Fibroblast of skin of scalp (primary cell): ENCODE measurements at places on chromosomes 1 and 21.

DNA sequence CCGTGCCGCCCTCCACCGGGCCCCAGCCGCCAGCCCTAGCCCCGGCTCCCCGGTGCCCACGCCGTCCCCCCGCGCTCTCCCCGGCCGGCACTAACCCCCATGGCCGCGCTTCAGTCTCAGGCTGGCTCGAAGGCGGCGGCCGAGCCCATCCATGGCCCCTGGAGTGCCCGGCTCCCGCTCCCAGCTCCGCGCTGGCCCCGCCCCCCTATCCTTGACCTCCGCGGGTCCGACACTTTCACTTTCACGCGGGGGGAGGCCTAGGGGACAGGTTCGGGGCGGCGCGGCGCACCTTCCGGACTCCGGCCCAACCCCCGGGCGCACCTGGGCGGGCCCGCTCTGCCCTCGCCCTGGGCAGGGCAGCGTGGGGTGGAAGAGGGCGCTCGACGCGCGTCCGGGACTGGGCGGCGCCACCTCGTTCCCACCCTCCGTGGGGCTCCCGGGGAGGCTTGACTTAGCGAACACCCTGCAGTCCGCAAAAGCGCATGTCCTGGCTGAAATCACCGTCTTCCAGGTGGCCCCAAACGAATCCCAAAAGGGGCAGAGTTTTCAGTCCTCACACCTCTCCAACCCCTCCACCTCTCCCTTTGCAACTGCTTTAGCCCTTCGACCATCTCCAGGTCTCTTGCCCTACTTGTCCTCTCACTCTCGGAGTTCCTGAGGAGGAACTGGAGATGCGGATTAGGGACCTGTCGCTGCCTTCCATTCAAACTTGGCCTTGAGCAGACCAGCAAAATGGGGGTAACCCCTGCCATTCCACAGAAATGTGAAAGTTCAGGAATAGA is 3.9 kb upstream of the DENND2D start:
- no peak for DNase-seq

GRCh38 chr1:113074237-113074636 is 1.2 kb downstream of the LRIG2 start:
- no peak for DNase-seq

- DNase-seq: peak; percentile 12
These were observed 82.7 kb downstream of the KAZN start for GRCh38 chr1:14681182-14681581.

DNA sequence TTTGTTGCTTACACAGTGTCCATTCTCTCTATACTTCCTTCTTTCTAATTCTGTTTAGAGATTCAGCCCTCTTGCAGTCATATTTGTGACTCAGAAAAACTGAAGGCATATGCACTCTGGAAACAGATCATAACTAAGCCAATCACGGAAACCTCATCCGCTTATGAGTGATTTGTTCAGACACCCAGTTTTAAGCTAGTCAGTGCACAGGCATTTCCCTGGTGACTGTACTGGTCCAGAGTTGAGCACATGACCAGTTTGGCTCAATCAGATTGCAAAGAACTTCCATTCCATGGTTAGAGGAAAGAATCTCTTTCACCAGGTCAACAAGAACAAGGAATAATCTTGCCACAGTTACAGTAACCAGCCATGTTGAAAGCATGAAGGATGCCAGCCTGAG is 69.2 kb upstream of the SGIP1 start:
- DNase-seq: peak; percentile 97

DNA sequence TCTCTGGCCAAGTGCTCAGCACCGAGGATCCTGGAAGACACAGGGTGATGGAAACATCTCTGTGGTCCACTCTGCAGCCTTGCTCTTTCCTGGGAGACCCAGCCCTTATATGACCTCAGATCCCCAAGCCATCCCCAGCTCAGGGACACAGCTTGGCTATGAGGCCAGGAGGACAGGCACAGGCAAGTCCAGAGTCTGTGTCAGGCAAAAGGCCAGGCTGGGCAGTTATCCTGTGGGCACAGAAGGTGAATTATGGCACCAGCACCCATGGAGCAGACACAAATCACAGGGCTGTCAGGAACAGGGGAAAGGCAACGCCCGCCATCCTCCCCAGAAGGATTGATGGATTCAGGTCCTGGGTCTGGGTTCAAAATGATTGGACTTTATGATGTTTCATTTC is 52.1 kb upstream of the SCMH1 start:
- DNase-seq: no peak

DNA sequence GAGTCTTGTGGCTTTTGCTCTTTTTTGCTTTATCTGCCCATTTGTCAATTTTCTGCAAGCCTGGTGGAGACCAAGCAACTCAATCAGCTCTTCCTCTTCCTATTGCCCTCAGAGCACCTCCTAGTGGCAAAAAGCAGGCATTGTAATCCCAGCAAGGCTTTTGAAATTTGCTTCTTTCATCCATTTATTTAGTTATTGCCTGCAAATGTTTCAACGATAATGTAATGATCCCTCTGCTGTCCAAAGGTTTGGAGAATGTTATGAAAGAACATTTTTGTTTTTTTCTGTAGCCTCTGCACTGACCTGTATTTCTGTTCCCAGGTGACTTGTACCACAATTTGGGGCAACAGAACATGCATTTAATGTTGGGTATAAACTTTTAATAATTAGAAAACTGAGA is 127.8 kb downstream of the GABPA start:
- peak; percentile 38 for DNase-seq

- DNase-seq: no peak
These were observed 155.4 kb downstream of the PGBD5 start for GRCh38 chr1:230270559-230271281.

DNA sequence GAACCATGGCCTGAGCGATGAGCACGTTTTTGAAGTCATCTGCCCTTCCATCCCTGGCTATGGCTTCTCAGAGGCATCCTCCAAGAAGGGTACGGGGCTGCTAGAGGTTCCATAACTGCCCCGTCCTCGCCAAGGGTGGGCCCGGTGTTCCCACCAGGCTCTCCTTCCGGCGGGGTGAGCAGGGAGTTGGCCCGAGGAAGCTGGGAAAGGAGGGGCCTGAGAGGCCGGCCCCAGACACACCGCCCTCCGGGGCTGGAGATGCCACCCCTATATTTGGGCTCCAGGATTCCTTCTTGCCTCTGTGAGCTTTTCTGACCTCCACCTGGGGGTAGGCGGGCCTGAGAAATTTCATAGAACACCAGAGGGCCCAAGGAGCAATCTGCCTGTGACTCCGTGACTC is 28.9 kb downstream of the EPHX1 start:
- DNase-seq: no peak

DNA sequence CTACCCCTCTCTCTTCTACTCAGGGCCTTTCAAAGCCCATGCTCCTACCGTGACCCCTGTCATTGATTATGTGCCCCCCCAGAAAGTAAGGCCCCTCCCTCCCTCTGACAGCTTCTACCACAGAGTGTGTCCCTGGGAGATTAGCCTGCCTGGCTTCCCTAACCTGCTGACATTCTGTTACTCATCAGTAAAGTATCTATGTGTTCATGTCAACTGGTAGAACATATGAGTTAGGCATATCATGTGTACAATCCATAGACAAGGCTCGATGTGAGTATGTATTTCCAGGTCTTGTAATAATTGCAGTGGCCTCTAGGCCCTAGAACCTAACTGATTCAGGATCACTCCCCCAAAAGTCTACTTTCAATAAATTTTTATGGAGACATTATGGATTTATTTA is 120.0 kb downstream of the GIPC2 start:
- peak; percentile 23 for DNase-seq

GRCh38 chr1:31532173-31532572 is 44.1 kb upstream of the TINAGL1 start:
- no peak for DNase-seq

DNA sequence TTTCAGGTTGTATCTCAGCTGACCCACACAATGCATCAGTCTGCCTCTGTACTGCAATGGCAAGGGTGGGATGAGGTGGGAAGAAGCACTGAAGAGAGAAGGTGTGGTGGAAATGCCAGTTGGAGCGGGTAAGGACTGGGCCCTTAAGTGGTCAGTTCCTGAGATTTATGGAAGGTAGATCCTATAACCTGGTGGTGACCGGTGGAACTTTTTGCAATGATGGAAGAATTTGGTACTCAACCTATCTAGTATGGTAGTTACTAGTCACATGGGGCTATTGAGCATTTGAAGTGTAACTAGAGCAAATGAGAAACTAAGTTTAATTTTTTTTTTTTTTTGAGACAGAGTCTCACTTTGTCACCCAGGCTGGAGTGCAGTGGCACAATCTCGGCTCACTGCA is 8.2 kb upstream of the HPCAL4 start:
- no peak for DNase-seq

DNA sequence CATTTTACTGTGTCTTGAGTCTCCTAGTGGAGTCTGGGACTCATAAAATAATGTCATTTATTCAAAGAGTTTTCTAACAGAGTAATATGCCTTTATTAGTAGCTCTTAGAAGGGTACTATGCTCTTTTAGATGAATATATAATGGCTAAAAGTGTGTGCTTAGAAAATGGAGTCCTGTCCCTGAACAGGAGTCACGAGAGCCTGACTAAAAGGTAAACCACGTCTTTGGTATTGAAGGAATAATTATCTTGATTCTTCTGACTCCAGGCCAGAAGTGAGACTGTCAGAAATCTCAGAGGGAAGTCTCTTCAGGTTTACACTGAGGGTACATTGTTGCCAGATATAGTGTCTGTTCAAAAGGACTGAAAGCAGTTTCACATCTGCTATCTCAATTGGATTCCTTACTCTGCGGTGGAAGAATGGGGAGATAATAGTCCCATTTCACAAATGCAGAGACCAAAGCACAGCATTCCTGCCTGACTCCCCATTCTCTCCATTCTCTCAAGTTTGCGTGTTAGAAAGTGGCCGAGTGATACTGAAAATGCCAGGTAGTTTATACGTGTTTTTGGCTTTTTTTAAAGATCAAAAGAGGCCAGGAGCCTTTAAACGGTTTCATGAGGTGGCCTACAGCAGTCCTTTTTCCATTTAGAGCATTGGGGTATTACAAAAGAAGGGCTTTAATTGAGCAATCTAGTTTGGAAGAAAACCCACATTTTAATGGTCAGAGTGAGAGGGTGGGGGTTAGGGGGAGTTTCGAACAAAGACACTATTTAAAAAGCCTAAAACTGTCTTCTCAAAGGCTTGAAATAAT is 176.6 kb downstream of the VPS13D start:
- no peak for DNase-seq

- peak; percentile 67 for DNase-seq
These were observed 30.6 kb upstream of the CTPS1 start for GRCh38 chr1:40948741-40949443.

DNA sequence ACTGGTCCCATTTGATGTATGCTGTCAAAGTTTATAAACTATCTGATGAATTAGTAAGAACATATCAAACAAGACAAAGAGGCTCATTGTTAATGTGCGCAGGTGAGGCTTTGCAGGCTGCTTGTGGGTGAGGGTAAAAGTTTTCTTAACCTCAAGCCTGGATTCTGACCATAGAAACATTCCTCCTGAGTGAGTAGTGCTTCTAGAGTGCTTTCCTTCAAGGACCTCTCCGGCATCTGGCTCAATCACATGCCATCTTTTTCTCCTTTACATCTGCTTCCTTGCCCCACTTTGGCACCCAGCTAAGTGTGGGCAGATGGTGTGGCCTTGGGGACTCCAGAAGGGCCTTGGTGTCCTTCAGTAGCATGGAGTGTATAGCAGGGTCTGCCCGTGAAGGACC is 104.0 kb downstream of the ROR1 start:
- peak; percentile 39 for DNase-seq

GRCh38 chr1:97599447-97599846 is 321.4 kb downstream of the DPYD start:
- no peak for DNase-seq

GRCh38 chr1:217472915-217473314 is 158.0 kb downstream of the GPATCH2 start:
- no peak for DNase-seq

GRCh38 chr1:239061770-239062169 is 324.6 kb upstream of the CHRM3 start:
- no peak for DNase-seq

- DNase-seq: no peak
These were observed 22.2 kb upstream of the PTPN14 start for GRCh38 chr1:214573386-214574318.

- no peak for DNase-seq
These were observed 149.9 kb downstream of the GALNT2 start for GRCh38 chr1:230216896-230217295.

- DNase-seq: no peak
These were observed 18.7 kb downstream of the CYYR1 start for GRCh38 chr21:26554365-26554764.

GRCh38 chr1:225694151-225694603 is 41.3 kb upstream of the ENAH start:
- DNase-seq: peak; percentile 41

GRCh38 chr1:82260051-82260450 is 459.3 kb downstream of the ADGRL2 start:
- no peak for DNase-seq

DNA sequence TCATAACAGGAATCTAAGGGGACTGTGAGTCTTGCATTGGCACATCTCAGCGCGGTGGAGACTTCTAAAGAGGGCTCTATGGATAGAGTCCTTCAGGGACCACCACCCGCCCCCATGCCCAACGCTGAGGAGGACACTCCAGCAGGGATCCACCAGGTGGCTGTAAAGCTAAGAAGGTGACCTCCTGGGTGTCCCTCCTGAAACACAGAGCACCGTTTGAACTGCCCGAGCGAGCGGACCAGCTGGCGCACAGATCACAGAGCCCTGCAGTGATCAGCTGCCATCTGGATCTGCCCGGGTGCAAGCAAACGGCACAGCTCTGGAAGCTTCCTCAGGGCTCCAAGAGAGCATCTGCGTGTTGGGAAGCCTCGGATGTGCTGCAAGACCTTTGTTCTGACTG is 51.3 kb upstream of the LYST start:
- DNase-seq: no peak

- no peak for DNase-seq
These were observed 92.2 kb upstream of the SAMD11 start for GRCh38 chr1:831522-831921.

DNA sequence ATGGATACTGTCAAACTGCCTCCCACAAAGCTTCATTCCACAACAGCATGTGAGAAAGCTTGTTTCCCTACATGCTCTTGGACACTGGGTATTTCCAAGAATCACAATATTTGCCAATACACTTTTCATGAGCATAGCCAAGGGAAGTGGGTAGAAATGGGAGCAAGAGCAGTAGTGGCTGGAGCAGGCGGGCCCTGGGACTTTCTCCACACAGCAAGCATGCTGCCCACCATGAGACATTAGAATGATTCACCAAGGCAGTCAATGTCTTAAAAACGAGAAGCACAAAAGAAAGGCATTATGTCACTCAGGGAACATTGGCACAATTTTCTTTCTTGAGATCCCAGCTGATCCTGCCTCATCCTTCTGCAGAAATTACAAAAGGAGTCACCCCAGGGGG is 371.6 kb upstream of the RUNX1 start:
- no peak for DNase-seq

GRCh38 chr1:243946253-243946652 is 96.2 kb upstream of the AKT3 start:
- no peak for DNase-seq
